ENCODE measurements at places on chromosomes 13 and 19. TPM values are rescaled to one million over a fixed set of nuclear protein-coding genes. Genes with fewer than 3 reads are reported as not detected.

DNA sequence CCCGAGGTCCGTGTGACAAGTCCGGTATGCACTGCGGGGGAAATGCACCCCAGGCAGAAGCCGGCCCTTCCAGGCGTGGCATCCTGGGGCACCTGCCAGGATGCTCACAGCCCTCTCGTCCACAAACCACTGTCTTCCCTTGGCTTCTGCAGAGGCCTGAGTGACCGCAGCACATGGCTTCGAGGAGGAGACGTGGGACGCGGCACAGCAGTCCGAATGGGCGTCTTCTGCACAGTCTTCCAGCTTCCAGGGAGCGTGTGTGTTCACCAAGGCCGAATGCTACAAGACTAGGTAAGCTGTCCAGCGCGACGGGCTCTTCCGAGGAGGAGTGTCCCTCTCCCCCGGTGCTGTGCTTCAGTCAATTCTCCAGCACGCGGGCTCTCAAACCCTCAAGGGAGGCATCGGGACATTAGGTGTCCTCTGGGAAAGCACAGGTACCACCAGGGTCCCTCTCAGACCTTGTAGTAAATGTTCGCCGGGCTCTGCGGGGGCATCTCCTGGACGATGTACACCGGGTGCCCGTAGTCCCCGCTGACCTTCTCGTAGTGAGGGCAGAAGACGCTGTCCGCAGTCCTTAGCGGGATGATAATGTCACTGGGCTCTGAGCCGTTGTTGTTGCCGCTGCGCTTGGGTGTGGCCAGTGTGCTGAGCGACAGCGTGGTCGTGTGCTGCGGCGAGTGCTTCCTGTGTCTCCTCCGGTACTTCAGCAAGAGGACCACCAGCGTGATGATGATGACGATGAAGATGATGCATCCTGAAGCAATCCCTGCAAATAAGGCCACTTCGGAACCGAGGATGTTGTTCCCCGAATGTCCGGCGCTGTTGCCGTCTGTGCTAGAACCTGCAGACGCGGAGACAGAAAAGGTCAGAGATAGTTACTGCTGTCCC is 42.6 kb downstream of the EFNB2 start:
- DNase-seq = no peak

Gene IGFL4
- total RNA-seq = not detected

Gene KIR2DL4
- total RNA-seq = not detected

GRCh38 chr13:42626176-42626860 is 52.4 kb downstream of the TNFSF11 start:
- peak; percentile 89 for DNase-seq

Gene FGF22
- not detected for total RNA-seq

- DNase-seq = no peak
Observed at GRCh38 chr13:113499936-113500335, 9.4 kb upstream of the DCUN1D2 start.

Gene IZUMO2
- total RNA-seq = not detected

Gene TMEM238
- total RNA-seq = 10.0 TPM

Gene METTL21C
- total RNA-seq = not detected

Gene PSPN
- 0.26 TPM for total RNA-seq

DNA sequence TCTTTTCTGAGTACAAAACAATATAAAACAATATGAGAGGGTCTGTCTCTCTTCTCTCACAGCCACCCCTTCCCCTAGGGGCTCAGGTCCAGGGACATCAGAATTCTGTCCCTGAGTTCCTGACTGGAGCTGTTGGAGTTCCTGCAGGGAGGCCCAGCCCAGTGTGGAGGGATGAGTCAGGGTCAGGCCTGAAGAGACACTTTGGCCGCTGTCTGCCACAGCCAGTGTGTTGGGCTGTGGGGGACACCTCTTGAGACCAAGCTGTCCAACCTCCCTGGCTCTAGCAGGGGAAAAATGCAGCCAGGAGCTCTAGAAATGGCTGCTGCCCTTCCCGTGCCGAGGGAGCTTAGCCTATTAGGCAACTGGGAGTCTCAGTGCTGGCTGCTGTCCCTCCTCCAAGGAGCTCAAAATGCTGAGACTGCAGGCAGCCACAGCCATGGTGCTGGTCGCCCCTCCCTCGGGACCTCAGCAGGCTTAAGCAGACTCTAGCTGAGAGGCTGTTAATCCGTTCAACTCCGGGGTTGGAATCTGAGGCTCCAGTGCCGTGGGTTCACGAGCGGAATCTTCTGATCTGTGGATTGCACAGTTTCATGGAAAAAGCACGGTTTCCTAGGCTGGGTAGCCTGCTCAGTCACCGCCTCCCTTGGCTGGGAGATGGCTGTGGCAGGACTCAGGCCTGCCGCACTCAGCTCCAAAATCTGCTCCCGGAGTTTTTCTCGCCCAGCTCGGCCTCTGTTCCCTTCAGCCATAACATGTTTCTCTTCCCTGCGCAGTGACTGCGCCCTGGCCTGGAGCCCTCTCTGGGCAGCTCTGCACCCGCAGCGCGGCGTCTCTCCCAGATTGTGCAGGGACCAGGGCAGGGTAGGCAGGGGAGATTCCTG is 3.8 kb upstream of the ZNF626 start:
- DNase-seq = no peak
